NCI-H187 (cell line): ENCODE measurements at places on chromosomes 3 and 15.

GRCh38 chr15:85582131-85583079 is 202.0 kb downstream of the AKAP13 start:
- no peak for DNase-seq

DNA sequence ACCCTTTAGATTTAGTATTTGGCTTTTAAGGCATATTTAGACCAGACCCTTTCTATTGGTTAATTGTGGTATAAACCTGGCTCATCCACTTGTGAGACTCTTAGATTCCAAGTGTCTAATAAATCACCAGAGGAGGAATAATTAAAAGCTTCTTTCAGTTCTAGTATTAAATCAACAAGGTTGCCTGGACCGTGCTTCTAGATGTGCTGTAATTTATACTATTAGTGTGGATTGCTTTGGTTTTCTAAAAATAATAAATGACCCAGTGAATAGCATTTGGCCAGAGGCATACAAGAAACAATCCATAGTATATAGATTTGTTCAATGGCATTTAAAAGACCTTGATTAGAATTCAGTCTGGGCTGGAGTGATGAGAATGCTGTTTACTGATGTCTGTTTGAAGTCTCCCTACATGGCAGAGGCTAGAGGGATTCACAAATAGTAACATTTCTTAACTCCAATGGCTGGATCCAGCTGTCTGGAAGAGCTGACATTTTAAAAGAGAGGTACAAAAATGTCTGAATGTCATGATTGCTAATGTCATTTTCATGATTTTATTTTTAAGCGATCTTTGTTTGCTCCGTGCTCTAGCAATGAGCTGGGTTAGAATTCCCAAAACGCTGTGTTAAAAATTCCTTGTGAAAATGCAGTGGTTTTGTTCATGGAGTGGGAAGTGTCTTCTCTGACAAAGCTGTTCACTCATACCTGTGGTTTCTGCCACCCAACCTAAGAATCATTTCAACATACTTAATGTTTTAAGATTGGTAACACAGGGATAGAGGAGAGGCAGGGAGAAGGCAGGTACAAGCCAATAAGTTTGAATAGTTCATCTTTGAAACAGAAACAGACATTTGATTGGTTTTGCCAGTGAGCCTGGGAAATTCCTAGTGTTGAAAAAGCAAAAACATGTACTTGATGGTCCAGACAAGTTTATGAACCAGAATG is 89.9 kb downstream of the RBMS3 start:
- no peak for DNase-seq

DNA sequence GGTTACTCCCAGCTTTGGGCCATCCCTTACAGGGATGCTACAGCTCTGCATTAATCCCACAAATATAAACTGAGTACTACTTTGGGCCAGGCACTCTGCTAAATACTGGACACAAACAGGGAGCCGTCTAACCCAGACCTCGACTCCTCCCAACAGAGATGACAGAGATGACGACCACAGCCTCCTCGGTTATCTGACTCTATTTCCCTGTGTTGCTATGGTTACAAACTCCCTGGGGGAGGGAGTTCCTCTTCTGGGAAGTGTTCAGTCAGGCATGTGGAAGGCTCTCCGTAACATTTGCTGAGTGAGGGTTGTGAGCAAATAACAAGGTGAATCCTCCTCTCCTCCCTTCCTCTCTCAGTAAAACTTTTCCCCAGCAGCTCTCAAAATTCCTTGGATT is 6.7 kb upstream of the CMTM7 start:
- DNase-seq, result no peak

DNA sequence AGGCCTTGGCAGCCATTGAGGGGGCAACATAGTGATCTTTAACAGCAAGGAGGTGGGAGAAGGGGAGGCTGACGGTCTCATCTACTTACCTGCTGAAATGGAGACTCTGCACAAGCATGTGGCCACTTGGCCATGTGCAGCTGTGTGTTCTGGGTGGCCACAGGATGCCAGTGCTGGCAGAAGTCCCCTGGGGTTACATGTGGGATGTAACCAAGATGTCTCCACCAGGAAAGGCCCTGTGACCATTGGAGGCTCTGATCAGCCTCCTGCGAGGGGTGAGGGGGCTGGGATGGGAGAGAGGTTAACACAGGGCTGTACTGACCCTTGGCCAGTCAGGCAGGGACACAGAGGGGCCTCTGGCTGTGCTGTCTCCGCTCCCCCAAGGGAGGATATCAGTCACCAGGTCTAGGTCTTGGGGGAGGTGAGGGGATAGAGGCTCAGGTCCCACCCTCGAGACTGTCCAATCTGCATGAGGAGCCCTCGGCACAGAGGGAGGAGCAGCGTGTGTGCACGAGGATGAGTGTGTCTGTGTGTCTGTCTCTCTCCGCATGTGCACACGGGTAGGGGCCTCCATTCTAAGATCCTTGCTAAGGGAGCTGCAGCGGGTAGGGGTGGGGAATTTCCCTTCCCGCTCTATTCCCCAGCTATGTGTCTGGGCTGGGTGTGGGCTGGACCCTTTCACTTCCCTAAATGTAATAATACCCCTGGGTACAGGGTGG is 19.5 kb downstream of the PRKCD start:
- DNase-seq, result no peak

DNA sequence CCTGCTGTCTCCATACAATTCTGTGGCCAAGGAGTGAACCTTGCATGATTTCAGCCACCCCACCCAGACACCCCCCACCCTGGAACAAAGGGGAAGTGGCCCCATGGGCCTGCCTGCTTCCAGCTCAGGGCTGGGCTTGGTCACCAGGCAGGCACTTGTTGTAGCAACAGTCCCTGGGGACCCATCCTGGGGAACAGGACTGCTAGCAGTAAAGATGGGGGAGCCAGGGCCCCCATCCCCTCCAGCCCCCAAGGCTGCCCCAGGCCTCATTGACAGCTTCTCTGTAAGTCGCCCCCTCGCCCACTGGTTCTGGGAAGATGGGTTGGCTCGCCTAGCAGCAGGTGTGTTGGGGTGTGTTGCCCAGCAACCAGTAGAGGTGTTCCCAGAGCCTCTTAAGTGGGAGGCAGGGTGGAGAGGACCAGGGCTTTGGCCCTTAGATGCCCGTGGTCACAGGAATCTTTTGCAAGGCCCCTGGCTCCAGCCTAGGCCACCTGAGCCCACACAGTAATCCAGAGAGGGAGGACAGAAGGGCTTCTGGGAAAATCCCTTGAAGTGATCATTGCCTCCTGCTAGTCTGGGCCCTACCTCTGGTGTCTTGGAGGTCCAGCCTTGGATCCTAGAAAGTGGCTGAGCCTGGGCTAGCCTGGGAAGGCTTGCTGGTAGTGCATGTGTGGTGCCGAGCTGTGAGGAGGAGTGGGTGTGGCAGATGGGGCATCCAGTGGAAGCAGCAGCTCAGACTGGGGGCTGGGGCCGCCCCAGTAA is 48.9 kb downstream of the CYP11A1 start:
- peak; percentile 75 for DNase-seq
